ENCODE measurements at places on chromosomes 2 and 18.

DNA sequence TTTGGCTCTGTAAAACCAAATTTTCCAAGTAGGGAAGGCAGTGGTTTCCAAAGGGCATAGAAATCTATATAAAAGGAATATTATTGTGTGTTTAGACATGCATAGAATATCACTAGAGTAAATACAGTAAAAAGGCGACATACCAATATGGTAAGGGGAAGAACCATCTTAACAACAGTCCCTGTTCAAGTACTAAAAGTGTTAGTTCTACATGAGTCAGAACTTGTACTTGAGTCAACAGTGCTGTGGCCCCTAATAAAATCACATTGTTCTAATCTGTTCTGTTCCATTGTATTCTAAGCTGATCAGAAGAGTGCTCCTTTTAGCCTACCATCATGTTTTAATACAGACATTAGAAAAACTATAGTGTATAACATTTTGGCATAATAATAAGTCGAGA is 36.1 kb upstream of the TNFRSF11A start:
- no peak for DNase-seq

GRCh38 chr2:108297436-108298141 is 8.9 kb downstream of the SULT1C2 start:
- DNase-seq = no peak

- DNase-seq = no peak
Observed at GRCh38 chr2:26355038-26355995, 8.7 kb upstream of the ADGRF3 start.

GRCh38 chr2:182077448-182078142 is 91.9 kb downstream of the PPP1R1C start:
- no peak for DNase-seq

DNA sequence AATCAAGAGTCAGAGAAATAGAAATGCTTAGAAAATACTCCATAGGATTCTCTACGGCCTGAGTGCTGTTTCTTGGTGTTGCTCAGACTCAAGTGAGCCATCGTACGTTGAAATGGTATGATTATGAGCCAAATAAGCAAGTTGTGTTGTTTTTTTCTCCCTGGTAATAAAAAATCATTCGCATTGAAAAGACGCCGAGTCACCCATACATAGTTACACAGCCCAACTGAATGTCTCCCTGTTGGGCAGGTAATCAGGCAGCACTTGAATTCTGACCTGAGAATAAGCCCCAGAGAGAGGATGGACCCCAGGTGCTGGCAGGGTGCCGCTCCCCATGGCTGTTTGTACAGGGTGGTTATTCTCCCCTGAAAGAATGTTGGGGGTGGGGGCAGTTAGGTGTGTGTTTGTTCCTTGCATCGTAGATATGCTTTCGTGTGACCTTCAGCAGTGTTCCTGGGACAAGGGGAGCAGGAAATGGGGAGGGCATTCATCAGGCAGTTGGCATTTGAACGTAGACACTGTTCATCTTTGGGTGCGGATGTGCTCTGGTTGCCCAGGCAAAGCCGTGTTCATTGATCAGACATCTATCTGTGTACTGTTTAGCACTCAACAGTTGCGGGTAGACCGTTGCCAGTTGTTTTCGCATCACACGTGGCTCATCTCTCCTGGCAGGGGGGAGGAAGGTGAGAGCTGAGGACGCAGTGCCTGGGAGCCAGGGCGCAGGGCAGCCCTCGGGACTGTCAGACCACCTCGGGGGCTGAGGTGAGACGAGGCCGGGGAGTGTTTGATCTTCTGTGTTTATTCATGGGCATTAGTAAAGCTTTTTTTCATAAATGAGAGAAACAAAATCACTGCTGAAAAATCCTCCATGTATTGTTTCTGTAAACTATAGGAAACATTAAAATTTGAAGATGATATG is 27.3 kb downstream of the MTCL1 start:
- DNase-seq = no peak

DNA sequence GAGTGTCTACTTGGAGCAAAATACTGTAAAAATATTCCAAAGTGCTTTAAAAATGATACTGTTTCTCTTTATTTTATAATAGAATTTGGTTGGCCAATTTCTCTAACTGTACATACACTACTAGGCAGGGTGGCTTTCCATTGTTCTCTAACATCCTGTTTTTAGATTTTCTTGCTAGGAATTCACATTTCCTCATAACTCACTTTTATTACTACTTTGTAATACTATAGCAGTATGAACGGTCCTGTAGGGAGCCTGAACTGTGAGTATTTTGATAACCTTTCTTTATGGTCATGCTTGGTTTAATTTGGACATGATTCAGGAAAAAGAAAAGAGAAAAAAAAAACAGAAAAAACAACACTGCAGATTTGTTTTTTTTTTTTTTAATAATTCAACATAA is 37.8 kb downstream of the GCG start:
- no peak for DNase-seq

DNA sequence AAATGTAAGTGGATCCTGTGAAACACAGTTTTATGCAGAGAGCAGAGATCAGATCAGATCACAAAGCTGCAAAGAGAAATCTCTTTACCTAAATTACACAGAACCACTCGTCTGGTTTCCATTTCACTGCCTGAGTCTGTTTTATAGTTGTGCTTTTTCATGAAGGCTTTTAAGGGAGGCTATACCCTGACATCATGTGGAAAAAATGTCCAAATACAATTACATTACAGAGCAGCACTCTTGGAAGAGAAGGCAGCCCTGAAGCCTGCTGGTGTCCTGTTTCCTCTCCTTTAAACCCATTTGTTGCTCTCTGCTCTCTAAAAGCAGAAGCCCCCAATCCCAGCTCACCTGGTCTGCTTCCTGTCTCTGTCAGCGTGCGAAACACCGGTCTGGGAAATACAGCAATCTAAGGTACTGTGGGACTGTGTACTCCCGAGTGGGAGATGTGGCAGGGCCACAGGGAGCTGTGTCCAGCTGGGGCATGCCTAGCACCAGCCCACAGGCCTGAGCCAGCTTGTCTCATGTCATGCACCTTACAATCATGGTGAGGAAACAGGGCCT is 24.8 kb upstream of the ZFP36L2 start:
- no peak for DNase-seq

- no peak for DNase-seq
Observed at GRCh38 chr2:13770279-13770678, 862.2 kb upstream of the LRATD1 start.

- DNase-seq = no peak
Observed at GRCh38 chr2:205763708-205764211, 81.5 kb downstream of the NRP2 start.

GRCh38 chr18:50675043-50675442 is 115.2 kb downstream of the MAPK4 start:
- no peak for DNase-seq

DNA sequence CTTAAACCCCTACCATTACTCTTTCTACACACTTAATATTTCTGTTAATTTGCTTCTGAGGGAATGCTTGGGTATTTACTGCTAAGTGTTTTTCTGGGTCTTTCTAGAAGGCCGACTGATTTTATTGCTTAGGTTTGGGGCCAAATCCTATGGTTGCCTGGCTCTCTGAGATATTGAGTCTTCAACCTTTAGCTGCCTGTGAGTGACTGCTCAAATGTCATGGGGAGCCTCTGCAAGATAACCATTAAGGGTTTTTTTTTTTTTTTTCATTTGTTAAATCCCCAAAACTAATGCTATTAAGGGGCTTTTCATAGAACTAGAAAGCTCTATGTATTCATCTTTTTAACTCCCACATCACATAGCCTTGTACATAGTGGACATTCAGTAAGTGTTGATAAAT is 5.0 kb downstream of the OSBPL6 start:
- DNase-seq = no peak

- no peak for DNase-seq
Observed at GRCh38 chr18:26458526-26459232, 89.7 kb downstream of the KCTD1 start.

GRCh38 chr18:76134628-76135027 is 360.4 kb downstream of the ZNF516 start:
- DNase-seq = no peak

DNA sequence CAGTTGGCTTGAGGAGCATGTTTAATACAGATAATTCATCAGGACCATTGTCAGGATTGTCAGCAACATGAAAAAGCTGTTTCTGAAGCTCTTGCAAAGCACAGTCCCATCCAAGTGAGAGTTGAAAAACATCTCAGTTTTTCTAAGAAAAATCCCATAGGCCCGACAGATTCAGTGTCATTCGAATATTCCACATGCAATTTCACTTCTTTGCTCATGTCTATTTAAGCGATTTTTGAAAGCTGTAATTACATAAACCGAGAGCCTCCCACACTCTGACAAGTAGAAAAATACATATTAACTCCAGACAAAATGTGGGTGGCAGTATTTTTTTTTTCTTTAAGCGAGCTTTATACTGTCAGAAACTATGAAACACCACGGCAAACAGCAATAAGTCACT is 134.7 kb upstream of the GALNT5 start:
- no peak for DNase-seq

GRCh38 chr18:13558124-13558523 is 168.2 kb downstream of the FAM210A start:
- peak; percentile 39 for DNase-seq

GRCh38 chr2:25955869-25956535 is 26.3 kb downstream of the KIF3C start:
- DNase-seq = no peak

- DNase-seq = no peak
Observed at GRCh38 chr2:36058953-36059352, 296.6 kb upstream of the CRIM1 start.

DNA sequence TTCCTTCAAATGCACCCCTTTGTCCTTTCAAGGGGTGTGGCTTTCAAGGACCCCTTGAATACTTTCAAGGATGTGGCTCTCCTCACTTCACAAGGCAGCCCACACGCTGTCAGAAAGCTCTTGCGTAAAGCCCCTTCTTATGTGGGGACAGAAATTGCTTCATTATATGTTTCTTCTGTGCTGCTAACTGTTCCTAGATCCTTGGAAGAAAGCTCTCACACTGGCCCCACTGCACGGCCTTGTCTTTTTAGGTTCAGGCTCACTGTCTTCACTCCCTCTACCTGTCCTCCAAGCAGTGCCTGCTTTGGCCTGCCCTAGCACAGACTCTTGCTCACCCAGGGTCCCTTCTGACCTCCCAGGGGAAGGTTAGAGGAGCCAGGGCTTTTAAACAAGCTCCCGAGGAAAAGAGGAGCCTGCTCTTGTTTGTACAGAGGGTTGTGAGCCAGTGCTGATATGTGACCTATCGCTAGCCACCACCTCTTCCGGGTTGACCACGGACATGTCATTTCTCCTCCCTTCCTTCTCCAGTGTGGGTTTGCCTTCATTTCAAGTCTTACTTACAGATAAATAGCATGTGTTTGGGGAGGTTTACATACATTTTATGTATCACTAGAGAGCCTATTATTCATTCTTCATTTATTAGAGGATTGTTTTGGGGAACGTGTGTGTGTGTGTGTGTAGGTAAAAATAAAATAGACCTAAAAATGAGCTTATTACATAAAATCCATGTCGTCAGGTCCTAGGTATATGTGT is 94.7 kb downstream of the RTN4 start:
- DNase-seq = no peak

GRCh38 chr2:182920631-182921056 is 54.2 kb upstream of the FRZB start:
- DNase-seq = no peak

DNA sequence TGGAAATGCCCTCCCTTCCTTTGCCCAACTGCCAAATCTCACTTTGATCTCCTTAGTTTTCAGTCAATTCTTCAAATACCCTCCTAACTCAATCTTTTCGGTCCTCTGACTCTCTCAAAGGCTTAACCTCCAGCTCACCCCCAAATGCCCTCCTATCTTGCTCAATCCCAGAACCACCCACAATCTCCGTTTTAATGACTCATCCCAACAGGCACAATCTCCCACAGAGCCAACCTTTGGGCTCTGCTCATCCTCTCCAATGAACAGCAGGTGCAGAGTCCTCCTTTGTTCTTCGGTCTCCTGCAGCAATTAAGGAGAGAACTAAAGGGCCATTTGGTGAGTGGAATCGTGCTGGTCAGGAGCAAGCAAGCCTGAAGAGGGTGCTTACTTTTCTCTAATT is 366.1 kb upstream of the CRIM1 start:
- DNase-seq = no peak

GRCh38 chr2:47272031-47272864 is 117.1 kb upstream of the STPG4 start:
- peak; percentile 54 for DNase-seq

- no peak for DNase-seq
Observed at GRCh38 chr2:170170281-170171040, 7.5 kb upstream of the MYO3B start.

DNA sequence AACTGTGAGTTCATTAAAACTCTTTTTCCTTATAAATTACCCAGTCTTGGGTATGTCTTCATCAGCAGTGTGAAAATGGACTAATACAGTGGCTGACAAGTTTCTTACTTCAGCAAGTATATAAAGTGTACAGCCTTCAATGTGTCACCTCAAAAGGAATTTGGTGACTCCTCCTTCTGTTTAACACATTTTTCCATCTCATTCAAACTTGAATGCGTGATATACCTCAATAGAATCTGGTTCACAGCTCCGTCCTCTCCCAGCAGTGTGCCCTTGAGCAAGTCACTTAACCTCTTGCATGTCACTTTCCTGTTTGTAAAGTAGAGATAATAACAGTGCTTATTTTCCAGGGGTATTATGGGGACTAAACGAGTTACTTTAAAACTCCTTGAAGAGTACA is 159.6 kb downstream of the CCBE1 start:
- DNase-seq = no peak

GRCh38 chr2:40359811-40360210 is 92.1 kb downstream of the SLC8A1 start:
- DNase-seq = no peak

DNA sequence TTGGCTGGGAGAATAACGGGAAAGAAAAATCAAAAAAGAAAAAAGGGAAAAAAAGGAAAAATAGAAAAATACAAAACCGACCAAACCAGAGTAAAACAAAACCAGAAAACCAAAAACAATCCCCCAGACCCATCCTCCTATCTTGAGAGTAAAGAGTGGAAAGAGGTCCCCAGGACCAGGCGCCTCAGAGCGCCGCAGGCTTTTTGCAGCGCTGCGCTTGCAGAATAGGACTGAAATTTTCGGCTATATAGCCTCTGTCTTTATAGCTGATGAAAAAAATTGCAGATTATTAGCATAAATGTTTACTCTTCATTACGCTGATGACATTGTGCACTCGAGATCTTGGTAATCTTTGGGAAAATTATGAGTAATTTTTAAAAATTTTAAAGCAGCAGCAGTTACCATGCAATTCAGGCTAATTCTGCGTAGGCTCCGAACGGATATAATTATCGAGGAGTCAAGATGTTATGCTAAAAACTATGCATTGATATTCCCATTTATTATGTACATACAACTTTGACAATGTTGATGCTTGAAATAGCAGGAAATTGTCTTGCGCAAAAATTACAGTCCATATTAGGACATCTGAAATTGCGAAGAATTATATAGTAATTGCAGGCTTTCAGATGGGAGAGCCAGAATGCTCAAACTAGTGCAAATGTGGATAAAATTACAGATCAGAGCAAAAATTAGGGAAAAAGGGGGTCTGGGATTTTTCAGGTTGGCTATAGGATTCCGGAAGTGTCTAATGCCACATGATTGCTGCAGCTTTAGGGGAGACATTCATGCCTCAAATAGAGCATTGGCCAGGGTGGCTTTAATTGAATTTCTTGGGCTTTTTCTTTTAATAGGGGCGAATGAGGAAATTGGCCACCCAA is 8.3 kb downstream of the DLX1 start:
- DNase-seq = no peak
